ENCODE measurements at places on chromosomes 1 and 21. TPM values are rescaled to one million over a fixed set of nuclear protein-coding genes. Genes with fewer than 3 reads are reported as not detected.

Gene AGMAT
- total RNA-seq, result 0.45 TPM

Gene LRRIQ3
- 1.00 TPM for total RNA-seq

Gene OR2T11
- not detected for total RNA-seq

Gene MRAP
- 1.00 TPM for total RNA-seq

Gene BNIPL
- total RNA-seq, result 0.54 TPM

Gene CHIA
- not detected for total RNA-seq

Gene PLEKHN1
- not detected for total RNA-seq

Gene MFAP2
- total RNA-seq, result 17.7 TPM

Gene PTGER3
- 44.7 TPM for total RNA-seq

Gene FCRL5
- not detected for total RNA-seq

Gene RBP7
- not detected for total RNA-seq

Gene CHRNB2
- 16.2 TPM for total RNA-seq

Gene CLK2
- 33.5 TPM for total RNA-seq

Gene DMRTA2
- not detected for total RNA-seq

Gene AIM2
- 4.4 TPM for total RNA-seq

Gene RAB13
- total RNA-seq, result 11.2 TPM

Gene NKAIN1
- total RNA-seq, result 30.8 TPM

Gene VWA5B1
- 2.2 TPM for total RNA-seq

Gene NBPF19
- total RNA-seq, result 20.5 TPM

Gene EPHB2
- total RNA-seq, result 83.8 TPM

Gene MSH4
- 0.73 TPM for total RNA-seq

Gene CDA
- not detected for total RNA-seq

Gene HES4
- 14.9 TPM for total RNA-seq

Gene TMCC2
- total RNA-seq, result 18.7 TPM

Gene OLFML2B
- 3.9 TPM for total RNA-seq

Gene AQP10
- not detected for total RNA-seq

Gene MIXL1
- total RNA-seq, result 0.18 TPM

Gene BARHL2
- 1.5 TPM for total RNA-seq

Gene HSPA6
- total RNA-seq, result 0.27 TPM

Gene PPP2R5A
- total RNA-seq, result 15.7 TPM
